ENCODE measurements at places on chromosomes 5 and 9. TPM values are rescaled to one million over a fixed set of nuclear protein-coding genes. Genes with fewer than 3 reads are reported as not detected.

Gene B4GALT7
- total RNA-seq = 37.9 TPM

Gene SAXO1
- total RNA-seq = not detected

Gene PCDHGA11
- total RNA-seq = 0.30 TPM

Gene CDH18
- total RNA-seq = not detected

Gene SPATA6L
- total RNA-seq = 5.5 TPM

Gene FBP2
- total RNA-seq = not detected

Gene ALDH1A1
- not detected for total RNA-seq

Gene TOPORS
- total RNA-seq = 16.7 TPM

- H3K4me3 ChIP-seq = peak overlapping the region; percentile 80
- peaks cover 15% of the 10 kb centered on the region for H3K36me3 ChIP-seq
- H3K27ac ChIP-seq = peak overlapping the region; percentile 75
- H3K27me3 ChIP-seq = no peaks in the 10 kb centered on the region
- H3K4me1 ChIP-seq = peaks cover 53% of the 10 kb centered on the region
These were observed 8.5 kb upstream of the MGAT1 start for GRCh38 chr5:180810959-180811622.

- H3K36me3 ChIP-seq = no peaks in the 10 kb centered on the region
- peaks cover 12% of the 10 kb centered on the region for H3K27me3 ChIP-seq
- peak; percentile 56 for DNase-seq
- no peaks in the 10 kb centered on the region for H3K4me1 ChIP-seq
- no peak overlapping the region for H3K4me3 ChIP-seq
These were observed 410.1 kb upstream of the SMARCA2 start for GRCh38 chr9:1604942-1605560.

DNA sequence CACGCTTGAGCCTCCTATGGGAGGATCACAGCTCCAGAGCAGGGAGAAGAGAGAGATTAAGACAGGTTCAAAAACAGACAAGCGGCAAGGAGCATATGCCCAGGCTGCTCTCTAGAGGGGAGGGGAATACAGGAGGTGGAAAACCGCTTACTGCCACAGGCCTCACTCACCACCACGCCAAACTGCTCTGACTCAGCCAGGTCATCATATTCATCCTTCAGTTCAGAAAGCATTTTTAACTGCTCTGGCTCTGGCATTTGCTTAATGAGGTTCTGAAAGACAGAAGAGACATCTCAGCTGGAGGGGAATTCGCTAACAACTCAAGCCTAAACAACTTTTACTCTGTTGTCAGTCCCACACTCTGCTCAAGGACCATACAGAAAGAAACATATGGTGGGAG, 40.1 kb downstream of the PCDHGC5 start:
- peak overlapping the region; percentile 85 for H3K27ac ChIP-seq
- no peak for DNase-seq
- H3K27me3 ChIP-seq = no peaks in the 10 kb centered on the region
- H3K36me3 ChIP-seq = peaks cover 62% of the 10 kb centered on the region
- H3K4me1 ChIP-seq = peaks cover 19% of the 10 kb centered on the region

GRCh38 chr9:127850286-127850830, 4.1 kb downstream of the ENG start:
- no peaks in the 10 kb centered on the region for H3K27me3 ChIP-seq
- H3K36me3 ChIP-seq = peaks cover 4% of the 10 kb centered on the region
- H3K4me1 ChIP-seq = no peaks in the 10 kb centered on the region

DNA sequence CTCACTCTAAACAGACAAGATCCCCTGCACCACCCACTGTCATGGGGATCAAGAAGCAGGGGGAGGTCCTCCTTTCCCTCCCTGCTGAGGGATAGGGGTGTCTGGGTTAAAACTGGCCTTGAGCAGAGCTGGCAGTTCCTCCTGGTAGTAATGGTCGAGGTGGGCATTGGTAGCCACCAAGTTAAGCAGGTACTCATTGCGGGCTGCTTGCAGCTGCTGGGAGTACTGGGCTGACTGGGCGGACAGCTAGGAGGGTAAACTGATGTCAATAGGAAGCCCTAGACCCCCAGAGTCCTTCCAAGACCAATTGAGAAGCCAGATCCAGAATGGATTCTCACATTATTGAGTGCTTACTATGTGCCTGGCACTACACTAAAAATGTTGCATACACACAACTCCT, 3.4 kb downstream of the FCHSD1 start:
- no peaks in the 10 kb centered on the region for H3K27me3 ChIP-seq
- DNase-seq = no peak
- no peak overlapping the region for H3K4me3 ChIP-seq
- H3K36me3 ChIP-seq = peaks cover 23% of the 10 kb centered on the region
- H3K4me1 ChIP-seq = peaks cover 36% of the 10 kb centered on the region
- H3K27ac ChIP-seq = no peak overlapping the region

GRCh38 chr9:93560991-93561390, 15.4 kb upstream of the PHF2 start:
- no peak for DNase-seq
- H3K27me3 ChIP-seq = no peaks in the 10 kb centered on the region
- no peaks in the 10 kb centered on the region for H3K4me1 ChIP-seq
- no peak overlapping the region for H3K27ac ChIP-seq

DNA sequence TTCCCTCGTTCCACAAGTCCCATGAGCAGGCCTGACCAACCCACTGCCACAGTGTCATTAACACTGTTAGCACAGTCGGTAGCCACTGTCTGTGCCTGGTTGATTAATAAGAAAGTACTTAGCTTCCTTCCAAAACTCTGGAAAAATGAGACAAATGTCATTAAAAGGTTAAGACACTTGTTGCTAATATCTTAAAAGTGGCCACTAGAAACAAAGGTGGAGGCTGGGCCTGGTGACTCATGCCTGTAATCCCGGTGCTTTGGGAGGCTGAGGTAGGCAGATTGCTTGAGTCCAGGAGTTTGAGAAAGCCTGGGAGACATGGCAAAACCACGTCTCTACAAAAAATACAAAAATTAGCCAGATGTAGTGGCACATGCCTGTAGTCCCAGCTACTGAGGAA, 194.0 kb downstream of the PDZD2 start:
- H3K4me3 ChIP-seq = no peak overlapping the region
- H3K27ac ChIP-seq = no peak overlapping the region
- peak; percentile 51 for DNase-seq

DNA sequence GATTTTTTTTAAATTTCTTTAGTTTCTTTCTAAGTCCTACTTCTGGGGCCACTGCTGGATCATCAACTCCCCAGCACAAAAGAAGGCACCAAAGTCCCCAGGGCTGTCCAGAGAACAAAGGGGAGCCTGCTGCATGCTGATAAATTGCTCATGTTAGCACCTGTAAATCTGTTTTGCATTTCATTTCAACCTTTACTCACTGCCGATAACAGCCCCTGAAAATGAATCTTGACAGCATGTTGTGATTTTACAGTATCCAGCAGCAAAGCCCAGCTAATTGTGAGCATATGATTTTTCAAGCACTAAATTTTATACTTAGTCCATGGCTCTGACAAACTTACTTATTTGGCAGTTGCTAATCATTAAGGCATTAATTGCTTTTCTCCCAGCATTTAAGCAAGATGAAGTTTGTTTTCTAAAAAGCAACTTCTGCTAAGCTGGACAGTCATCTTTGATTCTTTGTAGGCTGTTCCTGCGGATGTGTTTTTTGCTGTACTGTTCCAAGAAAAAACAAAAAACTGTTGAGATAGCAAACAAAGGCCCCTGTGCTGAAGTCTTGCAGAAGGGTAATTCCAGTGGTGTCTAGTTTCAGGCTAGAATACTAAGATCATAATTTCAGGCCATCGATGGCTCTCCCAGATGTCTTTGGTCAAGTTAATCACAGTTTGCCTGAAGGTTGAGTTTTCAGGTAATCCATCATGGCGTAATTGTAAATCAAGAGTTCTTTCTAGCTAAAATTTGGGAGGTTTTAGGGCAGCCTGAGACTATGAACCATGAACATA, 73.1 kb upstream of the GAS1 start:
- no peaks in the 10 kb centered on the region for H3K4me1 ChIP-seq
- no peak overlapping the region for H3K4me3 ChIP-seq
- DNase-seq = no peak
- H3K27ac ChIP-seq = no peak overlapping the region

GRCh38 chr5:179680780-179681401, at the start of gene CBY3:
Gene CBY3, minus strand, starts transcription at chr5:179681034. Its CDS starts 116 bp downstream, at chr5:179680918.
- H3K27ac ChIP-seq = peak within 1 kb of the TSS; percentile 21
- H3K4me3 ChIP-seq = peak within 1 kb of the TSS; percentile 99
- peaks cover 17% of the 10 kb centered on the region for H3K4me1 ChIP-seq

- H3K4me3 ChIP-seq = no peak overlapping the region
- DNase-seq = no peak
- no peak overlapping the region for H3K27ac ChIP-seq
- no peaks in the 10 kb centered on the region for H3K27me3 ChIP-seq
- no peaks in the 10 kb centered on the region for H3K4me1 ChIP-seq
These were observed 213.4 kb downstream of the LURAP1L start for GRCh38 chr9:12988258-12988657.

GRCh38 chr9:17688834-17689233, 110.0 kb downstream of the SH3GL2 start:
- H3K27ac ChIP-seq = no peak overlapping the region
- H3K36me3 ChIP-seq = no peaks in the 10 kb centered on the region
- DNase-seq = no peak
- H3K4me1 ChIP-seq = no peaks in the 10 kb centered on the region

DNA sequence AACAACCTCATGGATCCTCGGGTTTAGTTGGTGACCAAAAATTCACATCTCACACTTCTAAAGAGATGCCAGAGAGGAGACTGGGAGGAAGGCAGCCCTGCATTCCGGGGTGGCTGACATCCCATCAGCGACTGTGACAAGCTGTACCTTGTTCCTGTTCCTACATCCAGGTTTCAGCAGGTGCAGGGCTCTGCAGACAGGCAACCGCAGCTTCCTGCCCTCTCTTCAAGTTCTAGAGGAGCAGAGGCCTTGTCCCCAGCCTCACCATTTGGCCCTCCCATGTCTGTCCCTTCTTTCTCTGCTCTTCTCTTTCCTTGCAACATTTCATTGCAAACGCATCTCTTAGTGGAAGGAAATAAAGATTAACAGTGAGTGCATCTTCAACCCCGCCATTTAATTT, 454.6 kb downstream of the IRX1 start:
- no peak overlapping the region for H3K27ac ChIP-seq
- DNase-seq = no peak
- H3K36me3 ChIP-seq = no peaks in the 10 kb centered on the region

DNA sequence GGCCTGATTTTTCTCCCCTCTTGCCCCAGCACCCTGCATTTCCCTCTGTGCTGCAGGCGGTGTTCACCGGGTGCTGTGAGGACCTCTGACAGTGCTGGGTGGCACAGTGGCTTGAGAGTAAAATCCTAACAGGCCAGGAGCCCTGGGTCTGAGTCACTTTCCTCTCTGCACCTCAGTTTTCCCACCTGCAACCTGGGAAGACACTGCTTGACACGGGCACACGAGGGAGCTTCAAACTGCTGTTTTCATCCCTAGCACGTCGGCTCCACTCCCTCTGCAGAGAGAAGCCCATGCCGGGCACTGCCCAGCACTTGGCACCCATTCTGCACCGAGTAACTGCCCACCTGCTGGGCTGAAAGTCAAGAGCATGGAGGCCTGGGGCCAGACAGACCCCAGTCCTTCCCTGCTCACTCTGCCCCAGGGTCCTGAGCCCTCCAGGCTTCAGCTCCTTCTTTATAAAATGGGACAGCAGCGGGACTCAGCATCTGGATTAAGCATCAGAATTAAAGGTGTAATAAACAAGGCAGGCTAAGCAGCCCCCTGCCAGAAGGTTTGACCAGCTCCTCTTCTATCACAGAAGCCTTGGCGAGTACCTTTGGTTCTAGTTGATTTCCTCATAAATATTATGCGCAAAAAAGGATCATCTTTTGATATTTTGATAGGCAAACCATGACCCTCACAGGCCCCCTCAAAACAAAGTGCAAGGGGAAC, 5.2 kb downstream of the GFI1B start:
- DNase-seq = no peak
- H3K36me3 ChIP-seq = no peaks in the 10 kb centered on the region
- no peaks in the 10 kb centered on the region for H3K4me1 ChIP-seq
- no peak overlapping the region for H3K27ac ChIP-seq
- H3K4me3 ChIP-seq = no peak overlapping the region

GRCh38 chr5:7876867-7877266, 7.9 kb downstream of the MTRR start:
- H3K4me3 ChIP-seq = no peak overlapping the region
- H3K4me1 ChIP-seq = peaks cover 41% of the 10 kb centered on the region
- DNase-seq = peak; percentile 68
- H3K27ac ChIP-seq = no peak overlapping the region
- H3K27me3 ChIP-seq = no peaks in the 10 kb centered on the region

GRCh38 chr9:104094534-104095015, 466 bp downstream of the SMC2 start:
- peaks cover 30% of the 10 kb centered on the region for H3K4me1 ChIP-seq
- no peak for DNase-seq
- no peaks in the 10 kb centered on the region for H3K27me3 ChIP-seq
- peak overlapping the region; percentile 99 for H3K27ac ChIP-seq

GRCh38 chr5:90386099-90386710, 23.4 kb downstream of the CETN3 start:
- no peaks in the 10 kb centered on the region for H3K4me1 ChIP-seq
- H3K27ac ChIP-seq = no peak overlapping the region
- H3K4me3 ChIP-seq = no peak overlapping the region
- DNase-seq = peak; percentile 32

DNA sequence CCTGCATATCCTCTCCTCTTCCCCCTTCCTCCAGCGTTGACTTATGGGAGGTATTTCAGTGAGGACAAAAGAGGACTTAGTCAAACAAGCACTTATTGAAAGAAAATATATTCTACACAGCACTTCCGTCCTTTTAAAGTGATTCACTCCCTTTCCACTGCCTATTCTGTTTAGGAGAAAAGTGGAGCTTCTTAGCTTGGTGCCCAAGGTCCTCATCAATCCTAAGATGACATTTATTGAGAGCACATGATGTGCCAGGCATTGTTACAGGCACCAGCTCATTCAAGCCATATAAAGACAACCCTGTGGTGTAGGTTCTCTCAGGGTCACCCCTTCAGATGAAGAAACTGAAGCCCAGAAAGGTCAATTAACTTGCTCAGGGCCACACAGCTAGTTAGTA, 95.9 kb downstream of the KCNIP1 start:
- H3K36me3 ChIP-seq = no peaks in the 10 kb centered on the region
- H3K27me3 ChIP-seq = peaks cover 31% of the 10 kb centered on the region
- no peak for DNase-seq
- peaks cover 22% of the 10 kb centered on the region for H3K4me1 ChIP-seq
